ENCODE measurements at places on chromosomes 6 and 20. TPM values are rescaled to one million over a fixed set of nuclear protein-coding genes. Genes with fewer than 3 reads are reported as not detected.

Gene C6orf163
- total RNA-seq, result 1.4 TPM

Gene GRM1
- 0.07 TPM for total RNA-seq

Gene MYLK2
- total RNA-seq, result not detected

Gene IGF2R
- total RNA-seq, result 81.0 TPM

Gene CDH4
- not detected for total RNA-seq

Gene PSMB8
- total RNA-seq, result 41.6 TPM

Gene LINC00237
- not detected for total RNA-seq

Gene GABRR2
- 0.89 TPM for total RNA-seq

Gene CLIC5
- 0.24 TPM for total RNA-seq

Gene FOXC1
- 0.87 TPM for total RNA-seq

Gene KHDC1L
- total RNA-seq, result not detected

Gene PTCRA
- total RNA-seq, result not detected

Gene EBF4
- total RNA-seq, result 3.0 TPM

Gene NHLRC1
- 2.9 TPM for total RNA-seq

Gene NNAT
- total RNA-seq, result not detected

Gene ESR1
- total RNA-seq, result 15.6 TPM

Gene KCNG1
- total RNA-seq, result 0.18 TPM

Gene HLA-DQB2
- not detected for total RNA-seq

Data from right lobe of liver (tissue), 6 donors.